ENCODE measurements at places on chromosomes 4 and X.

- no peak for DNase-seq
Observed at GRCh38 chr4:5814421-5814820, 78.5 kb downstream of the CRMP1 start.

DNA sequence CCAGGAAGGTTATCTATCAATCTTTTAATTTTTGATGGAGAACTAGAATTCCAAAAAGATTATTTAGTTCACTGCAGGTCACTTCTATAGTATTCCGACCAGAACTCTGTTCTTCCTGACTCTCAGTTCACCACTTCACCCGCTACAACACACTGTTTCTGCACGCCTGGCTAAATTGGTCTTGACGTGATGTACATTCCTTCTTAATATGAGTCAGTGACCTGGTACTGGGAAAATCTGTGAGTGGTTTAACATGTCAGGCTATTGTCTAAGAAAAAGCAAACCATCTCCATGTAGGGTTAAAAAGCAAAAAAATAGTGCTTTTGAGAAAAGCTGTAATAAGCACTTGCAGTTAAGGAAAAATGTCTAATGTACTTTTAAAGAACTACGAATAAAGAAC, 120.4 kb downstream of the NDST3 start:
- no peak for DNase-seq

DNA sequence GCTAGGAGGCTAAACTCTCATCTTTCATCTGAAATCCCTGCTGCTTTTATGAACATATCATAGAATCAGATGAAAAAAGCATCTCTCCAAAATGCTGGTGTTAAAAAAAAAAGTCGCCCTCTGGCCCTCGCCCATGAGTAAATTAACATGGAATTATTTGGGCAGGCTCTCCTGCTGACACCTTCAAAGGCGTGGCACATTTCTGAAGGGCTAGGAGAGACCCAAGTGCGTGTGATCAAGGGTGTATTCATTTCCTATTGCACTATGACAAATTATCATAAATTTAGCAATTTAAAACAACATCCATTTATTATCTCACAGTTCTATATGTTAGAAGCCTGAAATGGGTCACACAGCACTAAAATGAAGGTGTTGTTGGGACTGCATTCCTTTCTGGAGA, 5.1 kb downstream of the ANXA3 start:
- DNase-seq, result no peak

GRCh38 chr4:165154482-165154881, 41.8 kb upstream of the TMEM192 start:
- no peak for DNase-seq

- DNase-seq, result no peak
Observed at GRCh38 chrX:25004485-25005032, 11.2 kb downstream of the ARX start.

- no peak for DNase-seq
Observed at GRCh38 chr4:139959396-139959795, 194.6 kb downstream of the MAML3 start.

Data from NCI-H187 treated with DMSO at 0.1 percent for 48 hours (cell line).